ENCODE measurements at places on chromosomes 1 and 21. TPM values are rescaled to one million over a fixed set of nuclear protein-coding genes. Genes with fewer than 3 reads are reported as not detected.
A peak's percentile ranks its signal among the peaks of the same experiment; 100 is the strongest.

GRCh38 chr1:114093624-114094362 lies 59.9 kb downstream of the SYT6 start:
- peaks cover 3% of the 10 kb centered on the region for H3K27me3 ChIP-seq
- no peaks in the 10 kb centered on the region for H3K4me1 ChIP-seq
- DNase-seq: no peak
- no peaks in the 10 kb centered on the region for H3K36me3 ChIP-seq
- no peak overlapping the region for H3K4me3 ChIP-seq

The FGGY gene
- total RNA-seq: 7.1 TPM

DNA sequence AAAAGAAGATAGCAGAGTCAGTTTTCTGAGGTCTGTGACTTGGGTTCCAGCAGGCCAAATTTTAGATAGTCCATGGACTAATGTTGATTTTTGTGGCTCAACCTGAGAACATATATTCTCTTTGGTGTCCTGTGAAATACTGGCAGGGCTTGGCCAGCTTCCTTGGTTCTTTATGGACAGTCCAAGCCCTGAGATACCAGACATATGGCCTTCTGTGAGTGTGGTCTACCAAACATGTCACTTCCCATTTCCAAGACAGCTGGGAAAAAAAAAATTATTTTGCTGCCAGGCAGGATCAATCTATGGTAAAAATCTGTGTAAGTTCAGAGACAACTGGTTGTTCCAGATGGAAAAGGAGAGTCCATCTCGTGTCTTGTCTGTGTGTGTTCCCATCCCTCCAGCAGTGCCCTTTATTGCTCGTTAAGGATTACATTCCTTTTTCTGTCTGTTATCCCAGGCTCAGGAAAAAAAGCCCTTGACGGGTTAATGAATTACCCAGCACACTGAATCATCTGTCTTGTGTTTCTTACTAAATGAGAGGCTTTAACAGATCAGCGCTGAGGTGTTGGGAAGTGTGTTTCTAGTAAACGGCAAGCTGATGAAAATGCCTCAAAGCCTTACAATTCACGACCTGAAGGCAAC lies 33.4 kb upstream of the XPR1 start:
- peaks cover 10% of the 10 kb centered on the region for H3K27me3 ChIP-seq
- no peaks in the 10 kb centered on the region for H3K4me1 ChIP-seq
- no peak overlapping the region for H3K4me3 ChIP-seq
- H3K36me3 ChIP-seq: no peaks in the 10 kb centered on the region
- no peak overlapping the region for H3K27ac ChIP-seq

DNA sequence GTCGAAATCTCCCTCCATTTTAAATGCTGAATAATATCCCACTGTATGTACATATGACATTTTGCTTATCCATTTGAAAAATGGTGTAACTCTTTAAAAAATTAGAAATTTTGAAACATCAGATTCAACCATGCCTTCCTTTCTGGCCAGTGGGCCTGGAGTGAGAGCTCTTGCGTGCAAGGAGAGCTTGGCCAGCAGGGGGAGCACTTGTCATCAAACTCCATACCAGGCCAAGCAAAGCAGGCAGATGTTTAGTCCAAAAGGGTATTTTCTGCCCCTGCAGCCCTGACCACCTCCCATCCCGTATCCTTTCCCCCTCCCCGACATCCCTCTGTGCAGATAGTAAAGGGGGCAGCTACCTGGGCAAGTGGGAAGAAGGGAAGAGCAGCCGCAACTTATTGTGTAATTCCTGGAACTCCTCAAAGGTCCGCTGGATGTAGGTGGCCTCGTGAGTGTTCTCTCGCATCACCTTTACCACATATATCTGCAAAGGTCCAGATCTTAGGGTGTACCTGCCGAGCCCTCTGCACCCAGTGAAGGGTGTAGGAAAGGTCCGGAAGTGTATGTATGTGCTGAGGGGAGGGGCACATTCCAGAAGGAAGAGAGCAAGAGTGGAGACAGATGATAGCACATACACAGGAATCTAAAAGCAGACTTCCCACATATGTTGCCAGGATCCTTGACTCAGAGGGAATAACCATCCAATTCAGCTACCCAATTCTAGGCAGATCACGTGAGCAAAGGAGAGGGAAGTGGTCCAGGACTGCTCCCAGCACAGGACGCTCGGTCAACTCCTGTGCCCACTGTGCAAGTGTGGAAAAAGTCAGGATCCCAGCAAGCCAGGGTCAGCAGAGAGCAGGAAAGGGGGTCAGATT lies 19.9 kb upstream of the PPP1R15B start:
- no peaks in the 10 kb centered on the region for H3K27me3 ChIP-seq
- peak; percentile 58 for DNase-seq
- no peak overlapping the region for H3K4me3 ChIP-seq
- no peak overlapping the region for H3K27ac ChIP-seq

The EXO1 gene
- 52.2 TPM for total RNA-seq

DNA sequence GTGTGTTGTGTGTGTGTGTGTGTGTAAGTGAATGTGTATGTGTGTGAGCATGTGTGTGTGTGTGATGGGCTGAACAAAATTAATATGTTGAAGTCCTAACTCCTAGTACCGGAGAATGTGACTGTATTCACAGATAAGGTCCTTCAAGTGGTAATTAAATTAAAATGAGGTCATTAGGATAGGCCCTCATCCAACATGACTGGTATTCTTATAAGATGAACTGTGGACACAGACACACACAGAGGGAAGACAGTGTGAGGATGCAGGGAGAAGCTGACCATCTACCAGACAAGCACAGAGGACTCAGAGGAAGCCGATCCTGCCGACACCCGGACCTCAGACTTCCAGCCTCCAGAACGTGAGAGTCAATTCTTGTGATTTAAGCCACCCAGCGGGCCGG lies 91.2 kb upstream of the PGBD5 start:
- H3K4me1 ChIP-seq: no peaks in the 10 kb centered on the region
- no peaks in the 10 kb centered on the region for H3K36me3 ChIP-seq
- H3K27ac ChIP-seq: no peak overlapping the region
- H3K4me3 ChIP-seq: no peak overlapping the region

The MTF2 gene
- 71.0 TPM for total RNA-seq

- peaks cover 32% of the 10 kb centered on the region for H3K4me1 ChIP-seq
- H3K36me3 ChIP-seq: no peaks in the 10 kb centered on the region
- H3K4me3 ChIP-seq: peak overlapping the region; percentile 76
- H3K27ac ChIP-seq: no peak overlapping the region
Measured at GRCh38 chr1:151512326-151512725, 1.1 kb downstream of the CGN start.

All from activated T-helper 1 cell treated with anti-CD3 and anti-CD28 coated beads, Interleukin-12 subunit alpha, Interleukin-12 subunit beta, Interleukin-2, Interleukin-4 antibody, amounts not matched to agents 30 ng/mL and 10 ng/mL and 1 ng/mL, durations not matched to agents 14 hours and 24 hours and 36 hours (primary cell).